Right renal pelvis (tissue), 4 donors: ENCODE measurements at places on chromosomes 5 and 9.

DNA sequence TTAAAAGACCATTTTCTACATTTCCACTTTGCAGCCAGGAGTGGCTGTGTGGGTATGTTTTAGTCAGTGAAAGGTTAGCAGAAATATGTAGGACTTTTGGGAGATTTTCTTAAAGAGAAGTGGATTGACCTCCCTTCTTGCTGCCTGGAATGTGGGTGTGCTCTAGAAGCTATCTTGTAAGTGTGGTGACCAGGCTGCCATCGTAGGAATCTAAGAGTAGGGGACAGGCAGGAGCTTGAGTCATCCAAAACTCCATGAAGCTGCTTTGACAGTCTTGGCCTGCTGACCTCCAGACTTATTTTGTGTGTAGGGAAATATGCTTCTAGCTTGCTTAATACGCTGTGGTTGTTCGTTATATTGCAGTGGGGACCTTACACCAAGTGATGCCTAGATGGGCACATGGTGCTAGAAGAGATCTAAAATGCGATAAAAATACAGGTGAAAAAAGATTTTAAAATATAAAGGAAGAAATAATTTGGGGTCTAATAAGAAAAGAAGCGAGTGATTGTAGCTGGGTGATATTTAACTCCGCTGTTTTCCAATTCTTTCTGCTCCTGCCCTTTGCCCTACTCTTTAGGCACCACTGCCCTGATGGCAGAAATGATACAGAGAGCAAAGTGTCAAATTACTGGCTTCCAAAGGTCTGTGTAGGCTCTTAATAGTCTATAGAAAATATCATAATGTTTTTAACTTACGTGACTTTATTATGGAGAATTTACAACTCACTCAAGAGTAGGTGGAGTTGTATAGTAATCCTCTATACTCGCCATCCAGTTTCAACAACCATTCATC, 298.2 kb upstream of the ZNF608 start:
- no peak for DNase-seq

GRCh38 chr9:133987946-133988665, 4.0 kb downstream of the VAV2 start:
- DNase-seq, result no peak

DNA sequence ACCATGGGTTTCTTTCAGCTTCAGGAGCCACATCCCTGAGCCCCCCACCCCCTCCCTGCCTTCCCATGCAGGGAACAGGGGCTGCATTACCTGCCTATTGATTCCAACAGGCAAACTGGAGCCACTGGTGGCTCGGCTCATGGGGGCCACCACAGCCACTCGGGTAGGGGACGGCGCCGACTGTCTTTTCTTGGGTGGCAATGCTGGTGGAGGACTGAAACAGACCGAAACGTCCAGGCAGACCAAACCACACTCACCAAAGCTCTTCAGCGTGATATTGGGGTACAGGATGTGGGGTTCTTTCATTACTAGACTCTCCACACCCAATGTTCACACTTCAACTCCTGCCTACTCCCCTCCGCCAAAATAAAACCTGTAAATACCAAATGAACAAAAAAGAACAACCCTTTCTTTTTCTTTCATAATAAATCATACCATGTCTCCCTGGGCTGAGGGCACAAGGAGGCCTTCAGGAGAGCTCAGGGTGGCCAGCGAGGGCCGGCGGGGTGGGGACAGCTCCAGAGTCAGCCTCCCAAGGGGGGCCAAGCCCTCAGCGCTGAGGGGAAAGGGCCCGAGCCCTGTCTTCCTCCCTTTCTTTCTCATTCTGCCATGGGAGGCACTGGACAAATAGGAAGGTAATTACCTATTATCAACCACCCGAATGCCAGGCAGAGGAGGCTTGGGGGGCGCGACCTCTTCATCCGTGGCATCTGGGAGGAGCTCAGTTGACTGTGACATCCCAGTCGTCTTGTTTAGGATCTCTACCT, 83.3 kb downstream of the PRRT1B start:
- DNase-seq, result no peak

DNA sequence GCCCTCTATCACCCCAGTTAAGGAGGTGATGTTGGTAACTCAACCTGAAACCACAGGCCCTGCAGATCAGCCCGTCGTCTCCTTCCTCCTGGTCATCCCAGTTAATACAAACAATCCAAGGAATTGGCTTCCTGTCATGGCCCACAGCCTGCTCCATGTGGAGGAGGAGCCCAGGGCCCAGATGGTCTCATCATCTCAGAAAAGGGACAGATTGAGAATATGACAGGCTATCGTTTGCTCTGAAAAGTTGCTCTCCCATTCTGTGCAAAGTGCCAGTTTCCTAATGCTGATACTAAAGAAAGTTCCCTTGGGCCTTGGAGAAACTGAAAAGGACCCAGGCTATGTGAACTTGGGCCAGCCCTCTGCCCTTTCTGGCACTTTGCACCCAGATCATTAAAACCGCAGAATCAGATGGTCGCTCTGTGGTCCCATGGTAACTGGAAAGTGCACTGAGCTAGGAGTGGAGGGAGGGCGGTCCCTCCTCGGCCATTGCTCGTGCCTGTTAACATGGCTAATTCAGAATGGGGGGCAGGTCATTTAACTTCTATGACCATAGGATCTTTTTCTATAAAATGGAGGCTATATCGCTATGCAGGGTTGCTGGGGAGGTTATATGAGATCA, 675 bp upstream of the SPAAR start:
- DNase-seq, result no peak

GRCh38 chr5:151721087-151721646, 34.5 kb upstream of the SPARC start:
- DNase-seq, result no peak

DNA sequence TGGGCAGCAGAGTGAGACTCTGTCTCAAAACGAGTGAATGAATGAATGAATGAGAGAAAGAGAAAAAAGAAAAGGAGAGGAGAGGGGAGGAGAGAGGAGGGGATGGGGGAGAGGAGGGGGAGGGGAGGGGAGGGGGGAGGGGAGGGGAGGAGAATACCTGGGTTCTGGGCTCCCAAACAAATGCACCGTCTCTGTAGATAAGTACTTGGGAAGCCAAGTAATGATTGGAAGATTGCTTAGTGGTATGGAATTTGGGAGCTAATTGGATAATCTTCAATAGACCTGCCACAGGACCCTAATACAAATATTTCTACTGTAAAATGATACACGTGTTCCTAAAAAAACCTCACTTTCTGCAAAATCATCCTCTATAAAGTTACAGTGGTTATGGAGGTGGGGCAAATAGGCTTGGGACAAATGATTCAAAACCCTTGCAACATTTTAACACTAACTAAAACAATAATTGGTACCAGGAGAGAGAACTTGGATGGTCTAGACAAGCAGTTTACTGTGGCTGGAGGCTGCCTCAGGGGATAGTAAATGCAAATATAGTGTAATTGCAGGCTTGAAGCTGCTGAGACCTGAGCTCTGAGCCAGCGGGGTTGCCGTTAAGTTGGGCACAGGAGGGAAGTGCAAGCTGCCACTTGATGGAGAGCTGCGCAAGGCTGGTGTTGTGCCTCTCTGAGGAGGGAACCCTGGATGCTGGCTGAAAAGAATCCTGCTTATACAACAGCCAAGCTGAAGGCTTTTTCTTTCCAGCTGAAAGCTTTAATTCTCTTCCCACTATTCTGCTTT, 3.5 kb downstream of the HEMGN start:
- no peak for DNase-seq
